Activated CD8-positive, alpha-beta memory T cell treated with anti-CD3 and anti-CD28 coated beads for 1 hour (primary cell): ENCODE measurements at places on chromosomes 7 and 10.

- DNase-seq = no peak
Measured at GRCh38 chr7:118590107-118590506, 365.6 kb downstream of the ANKRD7 start.

GRCh38 chr10:116826803-116827202, 22.5 kb upstream of the ENO4 start:
- no peak for DNase-seq

DNA sequence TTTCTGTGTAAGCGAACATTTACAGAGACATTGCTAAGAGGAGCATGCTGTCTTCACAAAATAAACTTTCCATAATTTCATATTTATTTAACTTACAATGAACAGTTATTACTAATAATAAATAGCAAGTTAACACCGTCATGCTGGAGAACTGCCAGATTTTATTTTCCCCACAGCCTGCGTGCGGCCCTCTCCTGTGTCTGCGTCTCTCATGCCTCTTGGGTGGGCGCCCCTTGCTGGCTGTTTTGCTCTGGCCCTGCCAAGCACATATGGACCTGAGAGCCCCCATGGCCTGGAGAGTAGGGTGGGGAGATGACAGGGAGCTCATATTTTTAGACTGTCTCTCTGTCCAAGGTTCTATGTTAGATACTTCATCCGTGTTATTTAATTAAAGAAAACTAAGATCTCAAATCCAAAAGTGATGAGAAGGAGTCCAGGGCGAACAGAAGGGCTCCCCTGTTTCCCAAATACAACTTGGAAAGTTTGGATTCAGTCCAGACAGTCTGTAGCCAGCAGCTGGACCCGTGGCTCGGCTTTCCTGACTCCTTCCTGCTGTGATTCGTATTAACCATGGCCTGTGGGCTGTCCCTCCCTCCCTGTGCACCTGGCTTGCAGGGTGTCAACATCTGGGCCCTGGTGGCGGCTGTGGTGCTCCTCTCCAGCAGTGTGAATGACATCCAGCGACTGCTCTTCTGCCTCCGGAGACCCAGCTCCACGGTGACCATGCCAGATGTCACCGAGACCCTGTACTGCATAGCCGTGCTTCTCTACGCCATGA, 20.5 kb downstream of the FBH1 start:
- no peak for DNase-seq

GRCh38 chr10:112132435-112132834, 51.1 kb downstream of the GPAM start:
- no peak for DNase-seq

- DNase-seq = no peak
Measured at GRCh38 chr7:127411176-127411575, 18.7 kb upstream of the ZNF800 start.

DNA sequence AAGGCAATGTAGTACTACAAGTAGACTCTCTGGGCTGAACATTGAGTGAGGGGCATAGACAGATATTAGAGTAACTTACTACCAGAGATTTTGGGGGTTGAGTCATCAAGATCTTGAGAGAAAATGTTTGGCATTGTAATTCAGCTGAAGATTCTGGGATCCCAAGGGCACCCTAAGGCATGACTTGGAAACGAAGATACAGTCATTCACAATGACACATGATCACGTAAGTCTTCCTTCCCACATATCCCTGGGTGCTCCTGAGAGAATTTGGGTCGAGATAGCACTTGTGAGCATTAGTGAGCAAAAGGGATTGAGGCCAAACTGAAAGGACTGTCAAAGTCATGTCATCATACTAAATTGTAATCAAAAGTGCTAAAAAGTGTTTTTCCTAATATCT, 192.5 kb upstream of the PCLO start:
- no peak for DNase-seq

DNA sequence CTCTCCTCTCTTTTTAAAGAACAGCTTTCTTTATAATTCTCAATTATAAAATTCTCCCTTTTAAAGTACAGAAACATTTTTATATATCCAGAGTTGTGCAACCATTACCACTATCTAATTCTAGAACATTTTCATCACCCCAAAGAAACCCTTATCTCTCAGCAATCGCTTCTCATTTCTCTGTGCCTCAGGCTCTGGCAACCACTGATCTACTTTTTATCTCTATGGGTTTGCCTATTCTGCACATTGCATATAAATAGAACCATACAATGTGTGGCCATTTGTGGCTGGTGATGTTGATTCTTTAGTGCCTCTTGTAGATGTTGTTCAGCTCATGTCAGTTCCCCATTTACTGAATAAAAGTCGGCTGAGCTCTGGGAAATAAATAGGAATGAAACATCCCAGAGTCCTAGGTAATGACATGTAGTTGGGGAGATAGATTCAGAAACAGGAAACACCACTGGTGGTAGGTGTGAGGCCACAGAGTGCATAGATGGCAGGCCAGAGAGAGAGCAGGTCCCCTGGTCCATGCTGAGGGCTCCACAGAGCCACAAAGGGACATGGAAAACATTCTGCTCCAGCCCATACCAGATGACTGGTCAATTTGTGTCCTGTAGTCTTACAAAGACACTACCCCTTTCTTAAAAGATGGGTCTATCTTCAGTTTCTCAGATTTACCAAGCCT, 126.5 kb downstream of the PLPP4 start:
- no peak for DNase-seq

DNA sequence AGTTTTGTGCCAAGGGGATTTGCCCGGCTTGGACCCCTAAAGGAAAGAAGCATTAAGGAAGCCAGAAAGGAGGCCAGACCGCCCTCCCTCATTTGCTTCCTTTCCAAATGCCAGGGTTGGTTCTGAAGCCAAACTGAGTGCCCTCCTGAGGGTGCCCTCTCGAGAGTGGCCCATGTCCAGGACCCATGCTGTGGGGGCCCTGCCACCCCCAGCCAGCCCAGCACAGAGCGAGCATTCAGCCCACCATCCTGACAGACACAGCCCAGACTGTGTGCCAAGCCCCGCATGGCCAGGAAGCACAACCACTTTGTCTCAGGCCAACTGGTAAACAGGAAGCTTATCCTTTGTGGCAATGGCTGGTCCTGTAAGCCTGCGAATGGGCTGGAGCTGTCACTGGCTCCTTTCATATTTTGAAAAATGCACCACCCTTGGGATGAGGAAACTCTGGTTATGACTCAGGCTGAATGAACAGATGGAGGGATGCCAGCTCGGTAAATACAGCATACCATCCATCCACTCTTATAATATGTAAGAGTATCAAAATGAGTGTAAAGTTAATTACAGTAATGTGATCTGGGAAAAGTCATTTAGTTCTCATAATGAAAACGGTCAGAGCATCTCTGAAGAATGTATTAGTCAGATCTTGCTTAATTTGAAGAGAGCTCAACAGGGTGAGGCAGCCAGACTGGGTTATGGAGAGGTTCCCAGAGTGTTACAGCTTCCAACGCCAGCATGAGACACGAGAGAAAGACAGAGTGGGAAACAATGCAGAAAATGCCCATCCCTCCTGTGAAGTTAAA, 65.0 kb downstream of the STK17A start:
- DNase-seq = no peak

DNA sequence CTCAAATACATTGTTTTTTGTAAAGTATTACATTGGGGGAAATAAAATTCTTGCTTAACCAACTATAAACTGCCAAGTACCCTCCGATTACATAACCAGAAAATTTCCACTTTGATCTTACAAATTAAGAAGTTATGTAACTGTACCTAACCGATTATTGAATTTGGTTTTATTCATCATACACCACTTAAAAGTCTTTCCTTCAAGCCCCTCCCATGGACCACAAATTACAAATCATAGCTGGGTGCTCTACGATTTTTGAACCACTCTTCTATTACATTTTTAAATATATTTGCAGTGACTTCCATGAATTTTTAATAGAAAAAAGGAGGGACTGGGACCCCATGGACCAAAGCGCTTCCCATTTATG, 630 bp downstream of the ZNF680 start:
- no peak for DNase-seq

DNA sequence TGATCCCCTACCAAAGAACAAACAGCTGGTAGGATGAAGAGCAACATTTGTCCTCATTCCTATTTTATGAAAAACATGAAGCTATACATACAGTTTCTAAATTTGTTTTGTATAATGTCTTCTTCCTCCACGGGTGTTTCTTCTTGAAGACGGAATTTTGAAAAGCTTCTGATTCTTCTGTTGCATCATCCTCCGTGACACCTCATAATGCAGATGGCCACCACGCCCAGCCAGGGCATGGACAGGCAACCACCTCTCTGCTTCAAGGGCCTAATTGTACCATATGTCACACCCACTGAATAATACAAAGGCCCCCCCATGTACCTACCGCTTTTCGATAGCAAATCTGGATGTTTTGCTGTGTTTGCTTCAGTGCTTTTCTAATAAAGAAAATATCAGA, at the start of gene SUN3:
SUN3 (minus strand) TSS at position 170 of the 400 bp plus-strand sequence; CDS start at position 1, 169 bp downstream.
- DNase-seq = no peak

DNA sequence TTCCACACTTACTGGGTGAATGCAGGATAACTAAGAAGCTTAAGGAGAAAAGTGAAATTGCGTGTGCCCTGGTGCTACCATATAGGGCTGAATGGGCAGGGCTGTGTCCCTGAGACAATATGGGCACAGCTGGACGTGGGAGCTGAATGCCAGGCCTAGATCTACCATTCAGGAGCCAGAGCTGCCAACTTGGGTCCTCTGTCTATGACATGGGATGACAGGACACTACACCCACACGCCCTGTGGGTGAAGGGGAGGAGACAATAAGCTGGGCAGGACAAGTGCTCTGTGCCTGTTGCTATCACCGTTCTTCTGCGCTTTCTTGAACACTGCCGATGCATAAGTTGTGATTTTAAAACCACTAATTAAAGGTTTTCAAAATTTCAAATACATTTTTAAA, 293.9 kb downstream of the TNS3 start:
- no peak for DNase-seq

DNA sequence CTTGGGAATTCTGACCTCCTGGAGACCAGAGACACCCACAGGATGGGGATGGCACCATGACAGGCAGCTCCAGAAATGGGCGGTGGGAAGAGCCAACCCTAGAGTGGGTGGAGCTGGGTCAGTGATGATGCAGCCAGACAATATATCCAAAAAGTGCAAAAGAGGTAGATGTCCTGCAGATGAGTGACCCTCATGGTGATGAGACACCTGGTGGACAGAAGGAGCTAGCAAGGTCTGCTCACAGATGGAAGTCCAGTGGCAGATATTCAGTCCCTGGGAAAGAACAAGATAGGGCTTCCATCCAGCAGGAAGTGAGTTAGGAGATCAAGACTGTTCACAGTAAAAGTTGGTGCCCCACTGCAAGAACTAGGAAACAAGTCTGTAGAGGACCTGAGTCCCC, 19.2 kb upstream of the GRB10 start:
- DNase-seq = no peak

DNA sequence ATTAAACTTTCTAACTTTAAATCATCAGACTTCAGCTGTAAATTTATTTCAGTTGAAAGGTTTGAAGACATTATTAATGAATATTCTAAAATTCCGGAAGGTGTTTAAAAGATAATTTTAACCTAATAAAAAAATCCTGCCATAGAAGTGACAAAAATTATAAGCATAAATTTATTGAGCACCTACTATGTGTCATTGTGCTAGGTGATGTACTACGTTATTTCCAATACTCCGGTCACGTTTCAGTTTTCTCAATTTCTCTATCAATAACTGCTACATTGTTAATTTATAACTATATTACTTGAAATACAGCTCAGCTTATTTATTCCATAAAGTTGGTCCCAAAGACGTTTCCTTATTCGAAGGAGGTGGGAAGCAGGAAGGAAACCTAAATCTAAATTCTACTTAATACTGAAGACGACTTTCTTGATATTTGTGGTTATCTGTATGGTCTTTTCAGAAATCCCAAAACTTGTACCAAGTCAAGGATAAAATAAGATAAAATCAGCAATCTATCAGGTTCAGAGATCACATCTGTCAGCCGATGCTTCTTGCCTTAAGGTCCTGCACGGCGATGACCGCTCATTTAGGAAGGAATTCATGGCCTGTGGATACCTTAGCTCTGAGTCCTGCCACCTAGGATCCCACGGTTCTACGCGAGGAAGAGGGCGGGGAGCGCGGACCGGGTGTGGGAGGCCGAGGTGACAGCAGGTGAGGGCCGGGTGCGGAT, 1.2 kb upstream of the ZEB1 start:
- peak; percentile 49 for DNase-seq

DNA sequence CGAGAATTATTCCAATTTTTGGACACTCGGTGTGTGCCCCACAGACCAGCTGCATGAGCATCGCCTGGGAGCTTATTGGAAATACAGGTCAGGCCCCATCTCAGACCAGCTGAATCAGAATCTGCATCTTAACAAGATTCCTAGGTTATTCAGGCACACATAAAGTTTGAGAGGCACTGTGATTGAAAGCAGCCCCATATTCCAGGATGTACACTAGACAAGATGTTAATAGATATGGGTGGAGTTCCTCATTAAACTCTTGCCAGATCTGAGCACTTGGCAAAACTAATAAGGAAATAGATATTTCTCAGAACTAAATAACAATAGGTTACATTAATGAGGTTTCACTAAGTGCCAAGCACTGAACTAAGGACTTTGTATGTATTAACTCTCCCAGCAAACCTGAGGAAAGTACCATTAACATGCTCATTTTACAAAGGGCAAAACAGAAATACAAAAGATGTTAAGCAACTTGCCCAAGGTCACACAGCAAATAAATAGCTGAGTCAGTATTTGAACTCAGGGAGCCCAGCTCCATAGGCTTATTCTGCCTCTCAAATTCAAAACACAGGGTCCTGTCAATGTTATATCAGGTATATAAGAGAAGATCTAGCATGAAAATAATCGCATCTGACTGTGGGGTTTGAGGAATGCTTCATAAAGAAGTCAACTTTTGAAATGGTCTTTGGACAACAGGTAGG, 29.9 kb downstream of the PPP1R3C start:
- DNase-seq = no peak

DNA sequence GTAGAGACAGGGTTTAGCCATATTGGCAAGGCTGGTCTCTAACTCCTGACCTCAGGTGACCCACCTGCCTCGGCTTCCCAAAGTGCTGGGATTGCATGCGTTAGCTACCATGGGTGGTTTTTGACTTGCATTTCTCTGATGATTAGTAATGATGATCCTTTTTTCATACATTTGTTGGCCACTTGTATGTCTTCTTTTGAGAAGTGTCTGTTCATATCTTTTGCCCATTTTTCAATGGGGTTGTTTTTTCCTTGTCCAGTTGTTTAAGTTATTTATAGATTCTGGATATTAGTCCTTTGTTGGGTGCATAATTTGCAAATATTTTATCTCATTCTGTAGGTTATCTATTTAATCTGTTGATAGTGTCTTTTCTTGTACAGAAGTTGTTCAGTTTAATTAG, 4.3 kb upstream of the OR13A1 start:
- DNase-seq = no peak

DNA sequence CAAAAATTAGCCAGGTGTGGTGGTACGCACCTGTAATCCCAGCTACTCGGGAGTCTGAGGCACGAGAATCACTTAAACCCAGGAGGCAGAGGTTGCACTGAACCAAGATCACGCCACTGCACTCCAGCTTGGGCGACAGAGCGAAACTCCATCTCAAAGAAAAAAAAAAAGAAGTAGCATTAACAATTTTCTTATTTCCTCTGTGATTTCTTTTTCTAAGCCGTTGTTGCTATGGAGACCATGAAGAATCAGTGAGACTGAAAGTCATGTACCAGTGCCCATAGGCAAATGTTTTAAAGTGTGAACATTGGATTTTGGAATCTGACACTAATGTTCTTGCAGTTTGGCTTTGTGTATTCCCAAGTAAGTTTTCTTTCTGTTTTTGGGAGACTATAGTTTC, 18.4 kb upstream of the MAP3K8 start:
- no peak for DNase-seq
